Liver (tissue), 10 donors: ENCODE measurements at places on chromosomes 7 and 10. TPM values are rescaled to one million over a fixed set of nuclear protein-coding genes. Genes with fewer than 3 reads are reported as not detected.

The CYP3A4 gene
- 0.51 TPM for total RNA-seq

The DNA2 gene
- 6.9 TPM for total RNA-seq

The UBTD1 gene
- total RNA-seq, result 2.7 TPM

- DNase-seq, result no peak
These were observed 24.6 kb upstream of the ANKRD2 start for GRCh38 chr10:97547962-97548361.

GRCh38 chr7:84104826-84105225, 89.8 kb downstream of the SEMA3A start:
- no peak for DNase-seq

The SFTPA1 gene
- not detected for total RNA-seq

- no peak for DNase-seq
These were observed 394.7 kb upstream of the AKR1E2 start for GRCh38 chr10:4431114-4431863.

DNA sequence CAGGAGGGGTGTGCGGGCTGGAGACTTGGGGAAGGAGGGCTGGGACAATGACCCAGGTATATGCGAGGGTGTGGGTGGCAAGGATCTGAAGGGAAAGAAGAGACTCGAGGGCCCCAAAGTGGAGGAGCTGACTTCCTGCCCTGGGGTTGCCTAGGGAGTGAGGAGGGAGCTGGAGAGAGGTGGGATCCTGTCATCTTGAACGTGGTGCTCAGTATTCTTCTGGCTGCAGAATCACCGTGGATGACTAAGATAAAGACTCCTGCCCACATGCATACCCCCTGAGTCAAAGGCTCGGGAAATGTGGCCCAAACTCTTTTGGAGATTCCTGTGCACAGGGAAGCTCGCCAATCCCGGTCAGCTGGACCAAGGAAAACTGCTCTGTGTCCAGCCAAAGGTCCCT, 31.2 kb downstream of the COL17A1 start:
- DNase-seq, result no peak

The SSC4D gene
- total RNA-seq, result 1.2 TPM

DNA sequence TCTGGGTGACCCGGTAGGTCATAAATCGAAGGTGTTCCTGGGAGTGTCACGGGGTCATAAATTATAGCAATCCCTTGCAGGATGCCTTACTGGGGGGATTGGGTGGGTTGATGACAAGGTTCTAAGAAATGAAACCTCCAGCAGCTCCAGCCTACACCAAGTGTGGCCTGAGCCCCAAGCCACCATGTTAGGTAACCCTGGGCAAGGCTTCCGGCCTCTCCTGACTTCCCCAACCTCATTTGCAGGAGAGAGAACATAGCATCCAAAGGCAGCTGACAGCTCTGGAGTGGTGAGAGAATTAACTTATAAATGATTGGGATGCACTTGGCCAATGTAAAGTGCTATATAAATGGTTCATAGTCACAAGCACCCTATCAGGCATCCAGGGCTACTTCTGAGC, 52.8 kb upstream of the TMEM273 start:
- peak; percentile 10 for DNase-seq
